ENCODE measurements at places on chromosomes 2 and 18.

GRCh38 chr2:98473995-98474780, 29.5 kb downstream of the INPP4A start:
- no peak for DNase-seq

GRCh38 chr18:26185267-26185666, 41.0 kb upstream of the TAF4B start:
- no peak for DNase-seq

DNA sequence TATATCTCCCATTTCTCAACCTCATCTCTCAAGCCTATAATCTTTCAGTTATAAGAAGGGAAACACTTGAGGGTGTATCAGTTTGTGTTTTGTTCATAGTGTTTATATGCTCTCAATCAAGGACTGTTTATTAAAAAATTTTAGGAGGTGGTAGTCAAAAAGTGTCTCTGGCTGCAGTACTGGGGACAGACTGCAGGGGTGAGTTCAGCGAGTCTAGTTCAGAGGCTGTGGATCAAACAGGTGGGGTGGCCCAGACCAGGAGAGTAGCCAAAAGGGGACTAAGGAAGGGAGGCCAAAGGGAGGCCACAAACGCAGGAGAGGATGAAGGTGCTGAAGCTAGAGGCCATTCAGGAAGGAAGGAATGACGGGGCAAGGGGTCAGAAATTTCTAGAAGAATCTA, 136.3 kb downstream of the MSH2 start:
- DNase-seq: no peak

- DNase-seq: no peak
Measured at GRCh38 chr2:206565666-206566065, 76.6 kb upstream of the FAM237A start.

DNA sequence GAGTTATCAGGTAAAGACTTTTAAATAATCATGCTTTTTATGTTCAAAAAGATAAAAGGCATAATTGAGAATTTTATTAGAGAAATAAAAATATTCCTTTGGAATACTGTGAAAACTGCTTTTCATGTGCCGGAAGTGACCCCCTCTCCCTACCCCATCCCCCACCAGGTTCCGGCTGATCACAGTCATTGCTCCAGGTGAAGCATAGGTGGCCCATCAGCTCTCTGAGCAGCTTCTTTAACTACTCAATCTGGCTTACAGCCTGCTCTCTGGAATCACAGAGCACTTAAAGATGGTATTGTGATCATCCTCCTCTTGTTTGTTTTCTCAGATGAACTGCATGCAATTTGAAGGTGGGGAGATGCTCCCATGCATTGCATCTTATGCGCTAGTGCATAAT, 257.7 kb downstream of the EN1 start:
- DNase-seq: no peak

GRCh38 chr2:178836807-178837206, 29.6 kb upstream of the TTN start:
- DNase-seq: no peak

GRCh38 chr2:153287109-153287801, 191.3 kb downstream of the RPRM start:
- DNase-seq: no peak

DNA sequence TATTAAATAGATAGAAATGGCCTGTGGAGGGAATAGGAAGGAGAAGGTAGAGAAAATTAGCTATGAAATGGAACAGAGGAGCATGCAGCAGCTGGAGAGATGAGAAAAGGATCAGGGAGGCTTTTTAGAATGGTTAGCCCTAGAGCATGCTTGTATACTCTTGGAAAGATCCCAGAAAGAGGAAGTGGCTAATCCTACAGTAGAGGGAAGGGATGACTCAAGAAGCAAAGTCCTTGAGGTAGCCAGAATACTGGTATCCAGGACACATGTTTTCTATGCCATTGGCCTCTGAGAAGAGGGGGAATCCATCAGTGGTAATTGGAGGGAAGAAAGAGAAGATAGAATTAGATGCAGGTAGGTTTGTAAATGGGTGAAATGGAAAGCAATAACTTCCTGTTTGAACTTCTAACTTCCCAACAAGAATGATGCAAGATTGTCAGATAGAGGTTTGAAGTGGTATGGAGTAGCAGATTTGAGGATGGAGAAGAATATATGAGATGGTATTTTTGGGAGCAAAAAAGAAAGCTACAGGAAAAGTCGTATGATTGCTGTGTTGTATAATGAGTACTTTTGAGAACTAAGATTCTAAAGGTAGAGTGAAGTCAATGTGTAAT, 17.1 kb upstream of the OSBPL6 start:
- DNase-seq: no peak

Data from activated CD4-positive, alpha-beta T cell treated with anti-CD3 and anti-CD28 coated beads, Interleukin-2, amount 50 U/mL, for 1 hour (primary cell).